ENCODE measurements at places on chromosomes 1 and 21.

GRCh38 chr1:2528966-2529783 is 888 bp downstream of the HES5 start:
- no peak for DNase-seq

- no peak for DNase-seq
Observed at GRCh38 chr21:41954654-41955499, 1.1 kb upstream of the C2CD2 start.

GRCh38 chr1:26020330-26020768 is 1.2 kb upstream of the EXTL1 start:
- no peak for DNase-seq

DNA sequence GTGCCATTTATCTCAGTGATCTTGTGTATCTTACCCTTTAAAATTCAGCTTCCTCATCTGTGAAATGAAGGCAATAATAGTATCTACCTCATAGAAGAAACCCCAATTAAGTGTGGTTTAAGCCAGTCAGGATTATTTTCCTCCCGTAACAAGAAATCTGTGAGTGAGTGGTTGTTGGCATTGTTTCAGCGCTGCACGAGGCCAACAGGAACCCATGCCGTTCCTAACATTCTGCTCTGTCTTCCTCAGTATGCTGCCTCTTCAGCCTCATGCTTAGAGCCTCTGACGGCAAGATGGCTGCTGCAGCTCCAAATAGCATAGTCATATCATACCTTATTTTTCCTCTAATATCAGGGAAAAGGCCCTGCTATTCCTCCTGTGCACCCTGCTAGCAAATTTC is 289.7 kb downstream of the TM2D1 start:
- no peak for DNase-seq

DNA sequence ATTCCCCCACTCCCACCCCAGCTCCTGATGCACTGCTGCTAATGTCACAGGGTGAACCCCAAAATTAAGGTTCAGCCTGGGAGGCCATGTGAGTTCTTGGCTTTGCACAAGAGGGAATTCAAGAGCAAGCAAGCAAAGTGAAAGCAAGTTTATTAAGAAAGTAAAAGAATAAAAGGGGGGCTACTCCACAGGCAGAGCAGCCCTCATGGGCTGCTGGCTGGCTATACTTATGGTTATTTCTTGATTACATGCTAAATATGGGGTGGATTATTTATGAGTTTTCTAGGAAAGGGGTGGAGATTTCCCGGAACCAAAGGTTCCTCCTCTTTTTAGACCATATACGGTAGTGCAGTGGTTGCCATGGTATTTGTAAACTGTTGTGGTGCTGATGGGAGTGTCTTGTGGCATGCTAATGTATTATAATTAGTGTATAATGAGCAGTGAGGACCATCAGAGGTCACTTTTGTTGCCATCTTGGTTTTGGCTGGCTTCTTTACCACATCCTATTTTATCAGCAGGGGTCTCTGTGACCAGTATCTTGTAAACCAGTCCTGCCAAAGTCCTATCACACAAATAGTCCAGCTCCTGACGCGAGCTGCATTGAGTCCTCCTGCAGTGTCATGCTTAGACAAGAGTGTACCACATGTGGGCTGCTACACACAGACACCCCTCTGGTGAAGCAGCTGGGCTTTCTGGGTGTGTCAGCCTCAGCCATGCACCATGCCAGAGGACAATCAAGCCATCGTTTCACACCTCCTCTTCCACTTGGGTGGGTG is 46.4 kb upstream of the CSF1 start:
- DNase-seq: peak; percentile 62

DNA sequence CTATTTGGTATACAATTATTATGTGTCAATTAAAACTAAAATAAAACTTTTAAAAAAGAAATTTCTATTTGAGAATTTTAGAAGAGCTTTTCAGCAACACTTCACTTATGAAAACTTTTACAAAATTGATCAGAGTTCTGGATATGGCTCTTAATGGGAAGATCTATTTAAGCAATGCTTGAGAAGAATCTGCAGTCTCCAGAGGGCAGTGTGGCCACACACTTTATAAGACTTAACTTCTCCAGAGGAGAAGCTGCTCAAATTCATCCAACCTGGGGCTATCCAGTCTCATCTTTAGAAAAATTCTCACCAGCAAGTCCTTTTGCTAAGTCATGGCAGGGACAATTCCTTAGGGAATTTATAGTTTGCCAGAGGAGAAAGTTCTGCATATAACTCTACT is 25.2 kb upstream of the AGO1 start:
- no peak for DNase-seq

GRCh38 chr21:42471716-42472330 is 24.2 kb downstream of the RSPH1 start:
- no peak for DNase-seq

GRCh38 chr1:61051719-61052394 is 30.5 kb upstream of the NFIA start:
- peak; percentile 51 for DNase-seq

- DNase-seq: no peak
Observed at GRCh38 chr1:1035291-1035943, 15.5 kb downstream of the AGRN start.

- DNase-seq: no peak
Observed at GRCh38 chr1:229629261-229629660, 3.2 kb downstream of the URB2 start.

DNA sequence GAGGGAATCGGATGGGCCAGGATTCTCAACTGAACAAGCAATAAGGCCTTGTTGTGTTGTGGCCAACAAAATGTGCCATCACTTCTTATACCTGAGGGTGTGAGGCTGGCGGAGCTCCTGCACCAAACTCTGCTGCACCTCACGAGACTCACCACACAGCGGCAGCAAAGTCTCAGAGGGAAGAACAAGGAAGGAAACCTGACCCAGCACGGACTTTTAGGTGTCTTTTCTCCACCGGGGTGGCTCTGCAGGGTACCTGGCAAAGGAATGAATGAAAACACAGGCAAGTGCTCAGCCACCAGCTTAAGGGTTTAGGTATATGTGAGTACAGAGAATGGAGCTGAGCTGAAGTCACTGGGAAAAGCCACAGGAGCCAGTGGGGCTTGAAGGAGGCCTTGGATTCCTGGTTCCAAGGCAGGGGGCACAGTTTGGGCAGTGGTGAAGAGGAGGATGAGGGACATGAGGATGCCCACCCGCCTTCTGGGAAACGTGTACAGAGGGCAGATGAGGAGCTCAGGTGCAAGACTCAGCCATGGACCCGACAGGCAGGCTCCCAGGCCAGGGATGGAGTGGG is 31.1 kb upstream of the HSD3B1 start:
- DNase-seq: no peak

GRCh38 chr1:170530972-170531757 is 801 bp upstream of the GORAB start:
- DNase-seq: peak; percentile 34

- DNase-seq: no peak
Observed at GRCh38 chr1:157288996-157289395, 150.8 kb upstream of the ETV3 start.

GRCh38 chr1:183840140-183840539 is 35.2 kb downstream of the RGL1 start:
- DNase-seq: no peak

- no peak for DNase-seq
Observed at GRCh38 chr1:92990828-92991227, 29.6 kb upstream of the DIPK1A start.

GRCh38 chr1:36941316-36941978 is 92.9 kb downstream of the GRIK3 start:
- DNase-seq: no peak

- no peak for DNase-seq
Observed at GRCh38 chr1:18010408-18010807, 97.2 kb upstream of the IGSF21 start.

GRCh38 chr1:69413129-69413528 is 154.6 kb upstream of the LRRC7 start:
- DNase-seq: no peak

- no peak for DNase-seq
Observed at GRCh38 chr1:89808441-89809117, 12.3 kb upstream of the LRRC8D start.

GRCh38 chr1:178412400-178412770 is 84.4 kb downstream of the CLEC20A start:
- DNase-seq: no peak

GRCh38 chr1:172466795-172467407 is 23.0 kb upstream of the PIGC start:
- DNase-seq: no peak

DNA sequence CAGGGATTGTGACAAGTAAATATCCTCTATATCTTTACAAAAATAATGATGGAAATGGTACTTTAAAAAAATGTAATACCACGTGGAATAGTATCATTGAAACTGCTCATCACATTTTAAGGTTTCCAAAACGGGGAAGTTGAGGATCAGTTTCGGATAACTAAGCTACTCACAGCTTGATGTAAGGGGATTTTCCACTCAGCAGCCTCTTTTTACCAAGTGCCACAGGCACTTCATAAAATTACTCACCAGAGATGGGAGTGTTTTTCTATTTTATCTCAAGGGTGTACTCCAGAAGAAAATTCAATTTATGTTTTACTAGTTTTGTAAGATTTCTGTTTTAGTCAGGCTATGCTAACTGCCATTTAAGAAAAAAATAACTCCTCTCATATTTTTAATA is 91.7 kb downstream of the TPR start:
- no peak for DNase-seq

GRCh38 chr1:47231301-47232186 is 481 bp downstream of the TAL1 start:
- DNase-seq: peak; percentile 73

DNA sequence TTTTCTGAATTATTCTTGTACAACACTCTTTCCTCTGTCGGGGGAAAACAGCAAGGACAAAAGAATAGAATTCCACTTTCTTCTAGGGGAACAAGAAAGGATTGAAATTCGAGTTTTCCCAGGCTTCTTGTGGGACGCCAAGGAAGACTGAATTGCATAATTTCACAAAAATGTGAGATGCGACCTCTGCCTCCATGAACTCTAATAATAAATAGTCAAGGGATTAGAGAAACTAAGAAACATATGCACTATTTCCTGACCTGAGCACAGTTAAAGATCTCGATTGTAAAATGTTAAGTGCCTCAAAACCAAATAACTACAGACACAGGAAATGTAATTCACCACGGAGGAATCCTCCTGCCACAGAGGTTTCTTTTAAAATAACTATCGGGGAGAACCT is 117.3 kb upstream of the MARK1 start:
- DNase-seq: no peak

GRCh38 chr1:42873670-42874069 is 27.3 kb downstream of the ZNF691 start:
- no peak for DNase-seq

- DNase-seq: no peak
Observed at GRCh38 chr1:204873176-204873575, 2.5 kb downstream of the NFASC start.

GRCh38 chr1:25520446-25521061 is 22.9 kb upstream of the LDLRAP1 start:
- DNase-seq: no peak

GRCh38 chr1:230627767-230628166 is 14.5 kb upstream of the COG2 start:
- no peak for DNase-seq

DNA sequence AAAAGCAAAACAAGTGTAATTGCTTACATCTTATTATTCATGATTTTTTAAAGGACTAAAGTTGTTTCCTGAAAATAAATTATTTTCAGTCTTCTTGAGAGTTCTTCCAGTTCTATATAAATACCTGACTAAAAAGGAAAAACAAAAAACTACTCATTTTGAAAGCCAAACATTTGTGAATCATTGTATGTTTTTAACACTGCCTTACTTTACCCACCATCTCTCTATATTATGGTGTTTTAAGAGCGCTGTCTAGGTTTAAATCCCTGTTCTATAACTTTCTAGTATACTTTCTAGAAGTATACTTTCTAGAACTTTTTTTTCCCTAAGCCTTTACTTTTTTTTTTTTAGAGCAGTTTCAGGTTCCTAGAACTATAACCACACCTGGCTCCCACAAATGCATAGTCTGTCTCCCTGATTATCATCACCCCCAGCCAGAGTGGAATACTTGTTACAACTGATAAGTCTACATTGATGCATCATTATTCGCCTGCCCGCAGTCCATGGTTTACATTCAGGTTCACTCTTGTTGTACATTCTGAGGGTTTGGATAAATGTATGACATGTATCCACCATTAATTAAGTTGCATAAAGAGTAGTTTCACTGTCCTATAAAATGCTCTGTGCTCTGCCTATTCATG is 9.8 kb downstream of the RSBN1 start:
- DNase-seq: no peak

GRCh38 chr1:110239441-110240430 is 29.6 kb downstream of the KCNC4 start:
- DNase-seq: no peak

- DNase-seq: no peak
Observed at GRCh38 chr1:57620605-57621004, 196.7 kb upstream of the DAB1 start.

DNA sequence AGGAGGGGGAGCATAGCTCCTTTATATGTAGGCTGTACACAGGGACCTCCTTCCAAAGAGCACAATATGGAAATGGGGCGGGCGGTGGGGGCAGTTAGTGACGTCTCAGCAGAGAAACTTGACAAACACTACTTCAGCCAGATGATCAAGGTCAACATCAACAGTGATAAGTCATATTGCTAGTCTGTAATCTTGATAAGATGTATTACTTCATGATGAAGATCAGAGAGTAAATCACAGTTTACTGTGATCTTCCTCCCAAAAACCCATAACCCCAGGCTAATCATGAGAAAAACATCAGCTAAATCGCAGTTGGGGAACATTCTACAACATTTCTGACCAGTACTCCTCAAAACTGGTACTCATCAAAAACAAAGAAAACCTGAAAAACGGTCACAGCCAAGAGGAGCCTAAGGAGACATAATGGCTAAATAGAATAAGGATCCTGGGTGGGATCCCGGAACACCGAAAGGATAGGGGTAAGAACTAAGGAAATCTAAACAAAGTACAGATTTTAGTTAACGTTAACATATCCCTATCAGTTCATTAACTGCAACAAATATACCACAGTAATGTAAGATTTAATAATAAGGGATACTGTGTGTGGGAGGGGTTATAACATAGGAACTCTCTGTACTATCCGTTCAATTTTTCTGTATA is 20.2 kb downstream of the LPAR3 start:
- DNase-seq: no peak

GRCh38 chr1:89732643-89733222 is 88.1 kb upstream of the LRRC8D start:
- no peak for DNase-seq
